ENCODE measurements at places on chromosomes 11 and 22.

- no peak for DNase-seq
Observed at GRCh38 chr22:21927174-21927823, 25.3 kb downstream of the PPM1F start.

DNA sequence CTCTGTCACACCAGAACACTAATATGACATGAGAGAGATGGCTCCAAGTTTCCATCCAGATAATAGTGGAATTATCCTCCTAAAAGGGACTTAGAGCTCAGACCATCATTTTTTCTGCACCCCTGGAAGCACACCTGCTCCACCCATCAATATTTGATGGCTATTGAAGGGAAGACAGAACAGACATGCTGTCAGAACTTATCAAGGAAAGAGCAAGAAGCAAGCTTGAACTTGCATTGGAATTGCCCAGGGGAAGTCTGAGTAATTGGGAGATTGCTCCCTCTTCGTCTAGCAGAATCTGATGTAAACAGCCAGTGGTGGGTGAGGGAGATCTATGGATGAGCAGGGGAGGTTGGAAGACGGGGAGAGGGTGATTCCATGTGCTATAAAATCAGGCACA lies 874.4 kb upstream of the TENM4 start:
- no peak for DNase-seq

DNA sequence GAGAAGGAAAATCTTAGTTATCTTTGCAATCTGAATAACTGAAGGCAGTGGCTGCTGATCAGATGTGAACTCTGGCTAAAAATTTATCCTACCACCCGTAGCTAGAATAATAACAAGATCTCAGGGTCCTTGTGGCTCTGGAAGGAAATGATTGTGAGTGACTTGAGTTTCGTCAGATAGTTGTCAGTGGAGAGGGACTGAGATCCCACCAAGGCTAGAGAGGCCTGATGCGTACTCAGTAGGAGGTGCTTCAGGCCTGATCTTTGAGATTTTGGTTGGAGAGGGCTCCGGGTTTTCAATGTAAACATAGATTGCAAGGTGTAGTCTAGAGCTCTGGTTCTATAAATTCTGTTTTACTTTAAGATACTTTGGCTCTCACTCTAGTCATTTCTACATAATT lies 1.4 kb downstream of the MADD start:
- DNase-seq: no peak

DNA sequence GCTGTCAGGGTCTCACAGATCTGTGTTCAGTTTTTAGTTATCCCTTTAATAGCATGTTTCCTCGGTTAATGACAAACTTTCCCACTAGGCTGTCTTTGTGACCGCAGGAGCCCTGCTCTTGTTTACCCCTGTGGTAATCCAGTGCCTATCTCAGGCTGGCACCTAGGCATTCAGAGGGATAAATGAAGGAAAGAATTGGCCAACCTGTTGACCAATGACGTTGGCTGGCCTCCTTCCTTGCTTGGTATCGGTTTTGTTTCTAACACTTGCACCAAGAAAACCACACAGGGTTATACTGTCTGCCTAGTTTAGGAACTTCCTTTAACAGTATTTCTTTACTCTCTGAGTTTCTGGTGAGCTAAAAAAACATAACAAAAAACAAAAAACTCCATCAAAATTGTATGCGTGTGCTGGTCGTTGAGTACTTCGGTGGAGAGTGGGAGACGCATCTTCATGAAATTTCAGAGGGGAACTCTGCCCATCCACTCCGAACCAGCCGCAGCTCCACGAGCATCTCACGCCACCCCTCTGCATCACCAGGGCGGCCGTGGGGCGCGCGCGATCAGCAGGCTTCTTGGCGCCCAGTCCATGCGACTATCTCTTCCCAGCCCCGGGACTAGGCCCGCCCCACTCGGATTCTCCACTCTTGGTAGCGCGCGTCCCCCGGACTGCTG lies 563 bp upstream of the ENDOD1 start:
- DNase-seq: no peak

- DNase-seq: no peak
Observed at GRCh38 chr11:18137186-18137800, 4.9 kb downstream of the MRGPRX3 start.

- DNase-seq: no peak
Observed at GRCh38 chr22:29331658-29332300, 16.3 kb upstream of the RASL10A start.

DNA sequence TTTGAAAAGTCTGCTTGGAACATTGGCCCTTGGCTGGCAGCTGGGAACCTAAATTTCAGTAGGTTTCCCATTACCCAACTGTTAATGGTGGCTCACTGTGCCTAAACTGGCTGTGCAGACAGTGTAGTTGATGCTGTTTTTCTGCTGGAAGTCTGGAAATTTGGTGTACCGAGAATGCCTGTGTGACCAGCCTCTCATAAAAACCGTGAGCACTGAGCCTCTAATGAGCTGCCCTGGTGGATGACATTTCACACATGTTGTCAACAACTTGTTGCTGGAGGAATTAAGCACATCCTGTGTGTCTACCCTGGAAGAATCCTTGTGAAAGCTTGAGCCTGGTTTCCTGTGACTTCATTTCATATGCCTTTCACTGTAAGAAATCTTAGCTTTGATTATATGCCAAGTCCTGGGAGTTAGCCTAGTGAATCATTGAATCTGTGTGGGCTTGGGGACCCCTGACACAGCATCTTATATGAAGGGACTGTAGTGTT lies 131.1 kb downstream of the LDLRAD3 start:
- no peak for DNase-seq

GRCh38 chr11:119218141-119218878 lies 12.2 kb downstream of the CBL start:
- no peak for DNase-seq

- no peak for DNase-seq
Observed at GRCh38 chr11:62553839-62554361, 7.3 kb upstream of the AHNAK start.

GRCh38 chr11:13776134-13776815 lies 107.8 kb downstream of the FAR1 start:
- no peak for DNase-seq

DNA sequence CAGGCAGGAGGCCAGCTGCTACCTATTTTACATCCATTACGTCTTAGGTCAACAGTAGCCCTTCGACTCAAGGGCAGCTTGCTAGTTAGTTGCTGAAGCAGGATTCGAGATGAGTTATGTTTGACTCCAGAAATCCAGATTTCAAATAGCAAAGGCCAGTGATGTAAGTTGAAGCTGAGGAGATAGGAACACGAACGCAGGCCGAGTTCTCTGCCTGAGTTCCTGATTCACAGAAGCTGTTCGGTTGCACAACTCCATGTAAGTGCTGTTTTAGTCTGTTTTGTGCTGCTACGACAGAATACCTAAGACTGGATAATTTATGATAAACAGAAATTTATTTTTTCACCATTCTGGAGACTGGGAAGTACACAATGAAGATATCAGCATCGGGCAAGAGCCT lies 111.2 kb downstream of the SLC1A2 start:
- no peak for DNase-seq

DNA sequence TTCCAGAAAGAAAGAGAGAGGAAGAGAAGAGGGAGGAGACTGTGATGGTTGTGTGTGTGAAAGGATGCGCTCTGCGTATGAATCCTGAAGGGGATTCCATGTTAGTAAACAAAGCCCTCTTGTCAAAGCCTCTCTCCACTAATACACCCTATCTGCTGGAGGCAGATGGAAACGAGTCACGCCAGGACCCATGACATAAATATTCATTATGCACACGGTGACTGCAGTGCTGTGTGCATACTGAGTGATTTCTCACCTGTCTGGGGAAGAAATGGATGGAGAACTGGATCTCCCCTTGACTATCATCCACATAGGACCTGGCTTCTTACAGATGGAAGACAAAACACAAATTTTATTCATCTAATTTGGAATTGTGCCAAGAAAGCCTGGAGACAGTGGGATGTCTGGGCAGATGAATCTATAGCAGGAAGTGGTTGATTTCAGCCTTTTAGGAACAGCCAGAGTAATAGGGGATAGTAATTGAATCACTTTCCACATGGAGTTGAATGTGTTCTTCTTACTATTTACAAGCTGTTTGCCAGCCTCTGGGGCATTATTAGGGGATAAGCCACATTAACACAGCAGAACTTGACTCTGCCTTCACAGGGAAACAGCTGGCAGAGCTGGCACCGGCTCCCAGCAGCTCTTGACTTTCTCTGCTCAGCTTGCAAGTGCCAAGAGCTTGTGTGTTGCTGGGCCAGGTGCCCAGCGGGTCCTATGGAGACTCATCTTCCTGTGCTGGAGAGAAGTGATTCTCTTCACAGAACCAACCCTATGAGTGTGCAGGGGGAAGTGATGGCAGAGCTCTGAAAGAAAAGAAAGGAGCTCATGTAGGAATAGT lies 9.0 kb downstream of the MTNR1B start:
- peak; percentile 33 for DNase-seq

- no peak for DNase-seq
Observed at GRCh38 chr22:48858121-48858520, 969.6 kb downstream of the BRD1 start.

DNA sequence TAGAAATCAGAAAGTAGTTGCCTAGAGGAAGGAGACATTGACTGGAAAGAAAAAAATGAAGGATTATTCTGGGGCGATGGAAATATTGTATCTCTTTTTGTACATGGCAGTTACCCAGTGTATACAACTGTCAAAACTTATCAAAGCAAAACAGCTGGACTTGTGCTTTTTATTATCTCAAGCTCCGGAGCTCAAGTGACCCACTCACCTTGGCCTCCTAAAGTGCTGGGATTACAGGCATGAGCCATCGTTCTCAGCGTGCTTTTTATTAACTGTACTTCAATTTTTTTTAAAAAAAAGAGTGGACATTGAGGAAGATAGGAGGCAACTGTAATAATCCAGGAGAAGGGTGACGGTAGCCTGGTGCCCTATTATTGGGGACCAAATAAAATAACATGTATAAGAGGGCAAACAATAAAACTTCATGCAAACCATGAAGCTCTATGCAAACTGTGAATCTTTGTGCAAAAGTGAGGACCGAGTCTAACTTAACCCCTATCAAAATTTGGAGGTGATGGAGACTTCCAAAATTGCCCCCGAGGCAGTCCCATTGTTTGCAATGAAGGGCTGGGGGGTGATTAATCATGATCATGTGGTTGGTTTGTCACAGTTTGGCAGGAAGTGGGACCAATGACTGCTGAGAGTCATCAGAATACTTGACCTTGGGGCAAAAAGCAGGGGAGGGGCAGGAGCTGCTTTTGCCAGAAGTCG lies 23.5 kb downstream of the FZD4 start:
- no peak for DNase-seq

GRCh38 chr11:4032097-4032496 lies 62.5 kb upstream of the RRM1 start:
- DNase-seq: no peak

- DNase-seq: no peak
Observed at GRCh38 chr22:38833061-38833460, 10.8 kb downstream of the NPTXR start.

- DNase-seq: no peak
Observed at GRCh38 chr11:85355921-85356320, 271.2 kb downstream of the DLG2 start.

- no peak for DNase-seq
Observed at GRCh38 chr11:117423046-117423575, 95.5 kb downstream of the CEP164 start.

- no peak for DNase-seq
Observed at GRCh38 chr11:122375687-122376399, 259.8 kb upstream of the BLID start.

DNA sequence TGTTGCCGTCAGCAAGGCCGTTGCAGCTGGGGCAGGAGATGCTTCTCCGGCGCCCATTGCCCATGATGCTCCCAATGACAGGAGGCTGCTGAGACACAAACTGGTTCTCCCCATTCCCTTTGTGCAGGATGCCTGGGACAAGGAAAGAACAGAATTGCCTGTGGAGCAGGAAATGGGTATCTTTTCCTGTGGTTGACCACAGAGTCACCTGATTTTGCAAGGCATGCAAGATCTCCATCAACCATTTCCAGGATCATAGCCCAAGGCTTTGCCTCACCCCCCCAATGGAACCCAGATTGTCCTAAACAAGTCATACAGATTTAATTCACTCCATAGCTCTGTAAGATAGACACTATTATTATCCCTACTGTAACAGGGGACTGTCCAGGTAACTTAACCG lies 148.1 kb upstream of the NARS2 start:
- DNase-seq: no peak

DNA sequence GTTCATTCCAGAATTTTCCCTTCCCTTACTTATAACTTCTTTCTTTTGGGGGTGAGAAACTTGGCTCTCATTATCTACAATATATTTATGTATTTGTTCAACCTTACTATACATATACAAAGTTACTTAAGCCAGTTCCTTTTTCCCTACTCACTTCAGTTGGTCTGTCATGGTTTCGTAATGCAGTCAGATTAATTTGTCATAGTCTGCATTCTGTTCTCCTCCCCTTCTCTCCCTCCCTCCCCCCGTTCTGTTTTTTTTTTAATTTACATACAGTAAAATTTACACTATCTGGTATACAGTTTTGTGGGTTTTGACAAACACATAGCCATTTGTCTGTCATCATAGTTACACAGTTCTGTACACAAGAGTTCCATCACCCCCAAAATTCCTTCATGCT lies 71.8 kb upstream of the ADORA2A start:
- DNase-seq: no peak

DNA sequence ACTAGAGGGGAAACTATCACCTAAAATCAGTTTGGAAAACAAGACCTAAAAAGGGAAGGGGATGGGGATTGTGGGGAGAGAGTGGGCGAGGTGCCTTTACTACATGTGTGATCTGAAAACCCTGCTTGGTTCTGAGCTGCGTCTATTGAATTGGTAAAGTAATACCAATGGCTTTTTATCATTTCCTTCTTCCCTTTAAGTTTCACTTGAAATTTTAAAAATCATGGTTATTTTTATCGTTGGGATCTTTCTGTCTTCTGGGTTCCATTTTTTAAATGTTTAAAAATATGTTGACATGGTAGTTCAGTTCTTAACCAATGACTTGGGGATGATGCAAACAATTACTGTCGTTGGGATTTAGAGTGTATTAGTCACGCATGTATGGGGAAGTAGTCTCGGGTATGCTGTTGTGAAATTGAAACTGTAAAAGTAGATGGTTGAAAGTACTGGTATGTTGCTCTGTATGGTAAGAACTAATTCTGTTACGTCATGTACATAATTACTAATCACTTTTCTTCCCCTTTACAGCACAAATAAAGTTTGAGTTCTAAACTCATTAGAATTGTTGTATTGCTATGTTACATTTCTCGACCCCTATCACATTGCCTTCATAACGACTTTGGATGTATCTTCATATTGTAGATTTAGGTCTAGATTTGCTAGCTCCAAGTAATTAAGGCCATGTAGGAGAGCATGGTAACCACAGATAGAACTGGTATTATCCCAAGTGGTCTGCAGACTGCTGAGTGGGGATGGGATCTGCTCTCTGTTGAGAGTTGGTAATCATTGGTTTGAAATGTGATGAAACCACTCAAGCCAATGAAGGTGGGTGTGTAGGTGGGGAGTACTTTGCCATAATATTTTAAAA lies 3.6 kb downstream of the NEAT1 start:
- no peak for DNase-seq

- no peak for DNase-seq
Observed at GRCh38 chr11:71381781-71382505, 66.2 kb downstream of the DHCR7 start.

- DNase-seq: no peak
Observed at GRCh38 chr11:11979488-11980117, 28.8 kb downstream of the DKK3 start.

All from NCI-H1417 treated with DMSO at 0.1 percent for 48 hours (cell line).